ENCODE measurements at places on chromosomes 4 and X. TPM values are rescaled to one million over a fixed set of nuclear protein-coding genes. Genes with fewer than 3 reads are reported as not detected.

GRCh38 chr4:128301979-128302378, 14.4 kb upstream of the PGRMC2 start:
- peaks cover 4% of the 10 kb centered on the region for H3K36me3 ChIP-seq
- no peak overlapping the region for H3K4me3 ChIP-seq
- no peaks in the 10 kb centered on the region for H3K27me3 ChIP-seq
- no peaks in the 10 kb centered on the region for H3K4me1 ChIP-seq
- no peak overlapping the region for H3K27ac ChIP-seq
- no peak for DNase-seq

GRCh38 chr4:98677799-98678198, 19.4 kb upstream of the TSPAN5 start:
- H3K4me1 ChIP-seq: no peaks in the 10 kb centered on the region
- H3K27me3 ChIP-seq: no peaks in the 10 kb centered on the region
- no peak overlapping the region for H3K4me3 ChIP-seq
- no peaks in the 10 kb centered on the region for H3K36me3 ChIP-seq
- no peak for DNase-seq
- H3K27ac ChIP-seq: no peak overlapping the region

Gene MAGEC2
- total RNA-seq: not detected

Gene KLHL34
- 0.26 TPM for total RNA-seq

Gene ALPK1
- total RNA-seq: 49.2 TPM

- H3K4me3 ChIP-seq: peak overlapping the region; percentile 54
- H3K36me3 ChIP-seq: no peaks in the 10 kb centered on the region
- no peaks in the 10 kb centered on the region for H3K4me1 ChIP-seq
- peak; percentile 93 for DNase-seq
- H3K27ac ChIP-seq: peak overlapping the region; percentile 81
These were observed 10.7 kb upstream of the DLG3 start for GRCh38 chrX:70433848-70434351.

GRCh38 chr4:677431-678293, 3.3 kb downstream of the MYL5 start:
- peaks cover 3% of the 10 kb centered on the region for H3K36me3 ChIP-seq
- H3K27ac ChIP-seq: no peak overlapping the region
- peak; percentile 80 for DNase-seq
- peaks cover 24% of the 10 kb centered on the region for H3K4me1 ChIP-seq

Gene CD38
- 45.1 TPM for total RNA-seq

DNA sequence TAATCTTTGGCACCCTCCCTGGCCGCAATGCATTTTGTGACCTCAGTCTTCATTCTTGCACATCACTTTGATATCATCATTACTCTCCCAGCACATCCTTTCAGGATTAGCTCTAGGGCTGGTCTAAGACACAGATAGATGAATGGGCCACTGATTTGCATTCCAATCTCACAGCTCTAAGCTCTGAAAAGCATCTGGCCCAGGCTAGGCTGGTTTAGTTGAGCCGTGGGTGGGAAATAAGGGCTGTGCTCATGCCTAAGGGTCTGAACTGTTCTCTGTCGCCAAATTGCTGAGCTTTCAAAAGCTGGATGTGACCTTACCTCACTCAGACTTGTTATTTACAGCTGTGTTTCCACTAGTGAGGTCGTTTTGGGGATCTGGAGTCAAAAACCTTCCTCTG, 30.0 kb upstream of the SLC9A7 start:
- H3K4me3 ChIP-seq: no peak overlapping the region
- H3K27ac ChIP-seq: no peak overlapping the region
- no peak for DNase-seq
- peaks cover 13% of the 10 kb centered on the region for H3K4me1 ChIP-seq
- no peaks in the 10 kb centered on the region for H3K36me3 ChIP-seq

DNA sequence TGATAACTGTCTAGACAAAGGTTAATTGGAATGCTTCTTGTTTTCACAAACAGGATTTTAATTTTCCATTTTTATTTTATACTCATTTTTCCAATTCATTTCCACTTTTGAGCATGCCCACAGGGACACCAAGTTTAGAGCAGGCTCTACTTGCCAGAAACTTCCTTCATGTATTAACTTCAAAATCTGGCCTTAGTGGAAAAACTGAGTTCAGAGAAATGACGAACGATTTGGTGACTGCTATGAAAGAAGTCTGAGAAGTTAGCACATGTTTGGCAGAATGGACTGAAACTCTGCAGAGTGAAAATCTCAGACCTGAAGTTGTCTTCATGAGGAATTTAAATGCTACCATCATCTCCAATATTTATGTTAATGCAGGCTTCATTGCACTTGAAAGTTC, 214.1 kb downstream of the THOC2 start:
- no peaks in the 10 kb centered on the region for H3K36me3 ChIP-seq
- no peak for DNase-seq
- no peaks in the 10 kb centered on the region for H3K27me3 ChIP-seq

All from spleen (tissue), 13 donors.